T follicular helper cell (primary cell): ENCODE measurements at places on chromosomes 5 and 9.

DNA sequence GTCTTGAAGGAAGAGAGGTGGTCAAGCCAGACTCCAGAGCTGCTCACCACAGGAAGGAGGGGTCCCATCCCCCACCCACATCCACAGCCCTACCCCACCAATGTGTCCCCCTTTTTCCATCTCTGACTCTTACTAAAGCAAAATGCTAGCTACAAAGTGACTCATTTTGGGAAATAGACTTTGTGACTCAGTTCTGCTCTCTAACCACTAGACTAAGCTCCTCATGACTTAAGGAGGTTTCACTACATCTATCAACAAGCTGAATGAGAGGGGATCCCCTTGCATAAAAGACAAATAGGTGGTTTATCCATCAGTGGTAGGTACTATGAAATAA is 35.1 kb upstream of the ADRB2 start:
- DNase-seq = no peak

GRCh38 chr5:36060420-36060887 is 6.2 kb downstream of the UGT3A2 start:
- DNase-seq = no peak

GRCh38 chr5:160435532-160435931 is 13.9 kb downstream of the PTTG1 start:
- no peak for DNase-seq

GRCh38 chr5:142245786-142246185 is 79.0 kb downstream of the SPRY4 start:
- no peak for DNase-seq

DNA sequence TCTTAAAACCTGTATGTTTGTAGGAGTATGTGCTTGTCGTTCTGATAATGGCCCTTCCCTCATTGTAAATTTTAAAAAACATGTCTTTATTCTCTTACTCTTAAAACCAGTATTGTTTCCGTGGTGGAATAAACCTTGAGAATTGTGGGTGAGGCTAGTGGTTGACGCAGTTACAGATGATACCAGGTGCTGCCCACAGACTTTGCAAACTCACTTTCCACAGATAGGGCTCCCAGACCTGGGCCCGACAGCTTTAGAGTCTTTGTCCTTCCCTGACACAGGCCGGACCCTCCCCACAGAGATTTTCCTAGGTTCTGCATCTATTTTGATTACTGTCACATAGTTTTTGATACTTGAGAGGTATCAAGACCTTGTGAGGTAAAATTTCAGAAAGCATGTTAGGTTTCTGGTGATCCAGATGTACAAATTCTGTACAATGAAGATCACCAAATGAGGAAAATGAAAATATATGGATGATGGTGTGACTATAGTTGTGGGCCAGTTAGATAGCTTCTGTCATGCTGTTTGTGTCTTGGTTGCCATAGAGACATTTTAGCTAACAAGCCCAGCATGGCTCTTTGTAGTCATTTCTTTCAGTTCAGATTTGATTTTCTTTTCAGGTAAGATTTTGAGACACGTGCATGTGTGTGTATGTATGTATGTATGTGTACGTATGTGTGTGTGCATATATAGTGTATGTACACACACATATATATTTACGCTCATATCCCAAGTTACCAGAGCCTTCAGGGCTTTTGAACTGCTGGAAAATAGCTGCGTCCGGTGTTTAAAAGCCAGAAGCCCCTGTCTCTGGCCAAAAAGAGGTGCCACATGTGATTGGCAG is 33.8 kb downstream of the DMRT1 start:
- no peak for DNase-seq

GRCh38 chr5:147626464-147626863 is 116.6 kb upstream of the DPYSL3 start:
- no peak for DNase-seq

- DNase-seq = no peak
These were observed 273.6 kb downstream of the FSTL4 start for GRCh38 chr5:133338504-133339355.
